ENCODE measurements at places on chromosomes 7 and 10.

DNA sequence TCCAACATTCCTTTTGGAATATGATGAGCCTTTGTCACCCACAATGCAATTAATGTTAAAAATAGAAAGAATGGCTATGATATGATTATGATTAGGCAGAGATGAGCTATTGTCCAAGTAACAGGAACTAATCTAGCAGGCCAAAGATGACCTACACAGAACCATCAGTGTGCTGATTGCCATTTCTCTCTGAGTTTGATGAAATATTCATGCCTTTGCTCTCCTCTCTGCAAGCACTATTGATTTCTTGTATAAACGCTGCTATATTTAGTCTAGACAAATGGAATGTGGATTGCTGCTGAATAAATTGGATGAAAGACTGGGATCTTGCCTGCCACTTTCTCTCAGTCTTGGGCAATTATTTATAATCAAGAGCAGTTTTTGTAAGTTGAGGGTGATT lies 85.4 kb downstream of the HDAC9 start:
- no peak for DNase-seq

DNA sequence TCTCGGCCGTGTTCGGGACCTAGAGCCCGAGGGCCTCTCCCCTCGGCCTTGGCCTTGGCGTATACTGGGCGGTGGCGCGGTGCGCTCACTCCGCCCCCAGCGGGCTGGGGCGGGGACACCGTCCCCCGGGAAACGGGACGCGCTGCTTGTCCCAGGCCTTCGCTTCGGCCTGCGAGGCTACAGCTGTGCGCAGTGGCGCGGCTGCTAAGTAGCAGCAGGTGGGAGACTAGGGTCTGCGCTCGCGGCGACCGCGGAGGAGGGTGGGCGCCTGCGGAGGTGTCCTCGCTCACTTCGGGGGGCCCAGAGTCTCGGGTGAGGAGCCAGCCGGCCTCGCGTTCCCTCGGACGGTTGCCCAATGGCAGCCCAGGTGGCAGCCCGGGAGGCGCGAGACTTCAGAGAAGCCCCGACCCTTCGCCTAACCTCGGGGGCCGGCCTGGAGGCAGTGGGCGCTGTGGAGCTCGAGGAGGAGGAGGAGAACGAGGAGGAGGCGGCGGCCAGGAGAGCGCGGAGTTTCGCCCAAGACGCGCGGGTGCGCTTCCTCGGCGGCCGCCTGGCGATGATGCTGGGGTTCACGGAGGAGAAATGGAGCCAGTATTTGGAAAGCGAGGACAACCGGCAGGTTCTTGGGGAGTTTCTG lies at the start of gene DNAH11:
DNAH11 (plus strand) TSS at position 149 of the 637 bp plus-strand sequence; CDS start at position 356, 207 bp downstream.
- DNase-seq, result no peak

DNA sequence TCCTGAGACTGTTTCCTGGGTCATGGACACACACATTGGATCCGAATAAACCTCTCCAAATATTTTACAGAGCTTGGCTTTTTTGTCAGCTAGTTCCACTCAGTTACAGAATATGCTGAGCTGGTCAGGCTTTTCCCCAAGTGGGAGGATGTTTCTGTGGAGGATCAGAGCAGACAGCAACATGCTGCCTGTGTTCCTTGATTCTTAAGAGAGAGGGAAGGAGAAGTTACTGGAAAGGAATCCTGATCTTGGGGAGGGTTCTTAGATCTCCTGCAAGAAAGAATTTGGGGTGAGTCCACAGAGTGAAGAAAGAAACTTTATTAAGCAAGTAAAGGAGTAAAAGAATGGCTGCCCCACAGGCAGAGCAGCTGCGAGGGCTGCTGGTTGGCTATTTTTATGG lies 76.8 kb upstream of the RPA3 start:
- no peak for DNase-seq

DNA sequence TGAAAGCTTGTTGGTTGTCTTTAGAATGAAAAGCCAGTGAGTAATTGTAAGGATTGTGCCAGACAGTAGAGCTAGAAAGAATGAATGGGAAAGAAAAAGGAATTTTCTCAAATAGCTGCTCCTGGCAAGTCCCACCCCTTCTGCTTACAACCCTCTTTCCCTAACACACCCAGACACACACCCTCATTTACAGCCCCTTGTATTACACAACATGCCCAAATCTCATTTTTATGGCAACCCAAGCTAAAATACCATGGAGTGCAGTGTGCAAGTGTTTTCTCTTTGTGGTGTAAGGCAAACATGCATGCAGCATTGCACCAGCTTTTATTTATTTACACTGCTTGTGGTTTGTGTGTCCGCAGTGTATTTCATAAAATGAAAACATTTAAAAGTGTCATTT lies 1.5 kb downstream of the PRKAR2B start:
- no peak for DNase-seq

DNA sequence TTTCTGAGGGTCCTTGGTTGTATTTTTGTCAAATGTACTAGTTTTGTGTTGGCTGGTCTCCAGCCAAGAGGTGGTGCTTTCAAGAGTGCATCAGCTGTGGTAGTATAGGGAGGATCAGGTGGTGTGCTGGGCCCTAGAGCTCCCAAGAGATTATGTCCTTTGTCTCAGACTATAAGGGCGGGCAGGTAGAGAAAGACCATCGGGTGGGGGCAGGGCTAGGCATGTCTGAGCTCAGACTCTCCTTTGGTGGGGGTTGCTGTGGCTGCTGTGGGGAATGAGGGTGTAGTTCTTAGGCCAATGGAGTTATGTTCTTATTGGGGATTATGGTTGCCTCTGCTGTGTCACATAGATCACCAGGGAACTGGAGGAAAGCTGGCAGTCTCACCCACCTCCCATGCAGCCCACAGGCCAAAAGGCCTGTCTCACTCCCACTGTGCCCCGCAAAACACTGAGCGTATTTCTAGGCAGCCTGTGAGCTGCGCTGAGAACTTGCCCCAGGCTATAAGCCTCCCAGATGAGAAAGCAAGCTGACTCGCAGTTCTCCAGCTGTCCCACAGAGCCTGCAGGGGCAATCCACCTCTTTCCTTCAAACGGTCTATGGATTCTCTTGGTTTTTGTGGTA lies 1066.7 kb downstream of the GRM8 start:
- DNase-seq, result no peak

DNA sequence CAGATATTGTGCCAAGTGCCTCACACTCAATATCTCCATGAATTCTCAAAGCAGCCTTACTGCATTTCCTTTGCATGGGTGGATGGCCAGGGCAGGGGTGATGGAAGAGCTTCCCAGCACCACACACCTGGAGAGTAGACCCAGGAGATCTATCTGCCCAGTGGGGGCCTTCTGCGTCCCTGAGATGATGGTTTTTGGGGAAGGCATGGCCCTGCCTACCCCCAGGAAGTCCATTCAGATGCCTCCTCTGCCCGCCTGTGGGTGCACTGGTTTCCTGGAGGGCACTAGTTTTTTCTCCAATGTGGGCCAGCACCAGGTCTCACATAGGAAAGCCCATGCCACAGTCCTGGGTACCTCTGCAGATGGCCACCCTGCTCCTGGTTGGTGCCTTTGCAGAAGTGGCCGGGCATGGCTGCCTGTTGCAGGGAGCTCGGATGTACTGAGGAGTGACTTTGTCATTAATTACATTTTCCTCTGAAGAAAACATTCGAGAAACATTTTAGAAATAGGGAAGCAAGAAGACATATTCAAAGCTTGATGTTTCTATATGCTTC lies 28.2 kb upstream of the ZNF488 start:
- no peak for DNase-seq

GRCh38 chr7:55132890-55133551 lies 114.2 kb downstream of the EGFR start:
- DNase-seq, result no peak

- no peak for DNase-seq
Observed at GRCh38 chr7:47186316-47186715, 395.6 kb downstream of the TNS3 start.

All from NCI-H1694 (cell line).